Peyer's patch (tissue), 4 donors: ENCODE measurements at places on chromosomes 1 and 21. TPM values are rescaled to one million over a fixed set of nuclear protein-coding genes. Genes with fewer than 3 reads are reported as not detected.
A peak's percentile ranks its signal among the peaks of the same experiment; 100 is the strongest.

The CD1B gene
- total RNA-seq = not detected

The VTCN1 gene
- total RNA-seq = not detected

The RGS8 gene
- not detected for total RNA-seq

The IFI44L gene
- 0.38 TPM for total RNA-seq

The PCSK9 gene
- 11.2 TPM for total RNA-seq

The SIPA1L2 gene
- 50.4 TPM for total RNA-seq

The MSH4 gene
- not detected for total RNA-seq

The SEC16B gene
- total RNA-seq = 20.6 TPM

The MMEL1 gene
- 7.4 TPM for total RNA-seq

DNA sequence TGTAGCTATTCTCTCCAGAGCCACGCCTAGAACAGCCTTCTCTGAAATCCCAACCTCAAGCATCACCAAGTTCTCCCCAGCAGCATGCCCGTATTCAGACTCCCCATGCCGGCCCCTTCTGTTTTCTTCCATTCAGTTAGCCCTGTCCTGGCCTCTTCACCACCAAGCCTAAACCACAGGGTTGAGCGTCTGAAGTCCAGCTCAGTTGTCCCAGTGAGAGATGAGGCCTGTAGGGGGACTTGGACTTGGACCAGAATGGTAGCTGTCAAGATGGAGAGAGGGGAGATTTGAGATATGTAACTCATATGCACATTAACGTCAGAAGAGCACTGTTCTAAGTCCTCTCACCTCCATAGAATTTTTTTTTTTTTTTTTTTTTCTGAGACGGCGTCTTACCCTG is 5.5 kb upstream of the TMEM54 start:
- H3K4me1 ChIP-seq = no peaks in the 10 kb centered on the region
- H3K36me3 ChIP-seq = no peaks in the 10 kb centered on the region
- H3K4me3 ChIP-seq = no peak overlapping the region
- no peak for DNase-seq

DNA sequence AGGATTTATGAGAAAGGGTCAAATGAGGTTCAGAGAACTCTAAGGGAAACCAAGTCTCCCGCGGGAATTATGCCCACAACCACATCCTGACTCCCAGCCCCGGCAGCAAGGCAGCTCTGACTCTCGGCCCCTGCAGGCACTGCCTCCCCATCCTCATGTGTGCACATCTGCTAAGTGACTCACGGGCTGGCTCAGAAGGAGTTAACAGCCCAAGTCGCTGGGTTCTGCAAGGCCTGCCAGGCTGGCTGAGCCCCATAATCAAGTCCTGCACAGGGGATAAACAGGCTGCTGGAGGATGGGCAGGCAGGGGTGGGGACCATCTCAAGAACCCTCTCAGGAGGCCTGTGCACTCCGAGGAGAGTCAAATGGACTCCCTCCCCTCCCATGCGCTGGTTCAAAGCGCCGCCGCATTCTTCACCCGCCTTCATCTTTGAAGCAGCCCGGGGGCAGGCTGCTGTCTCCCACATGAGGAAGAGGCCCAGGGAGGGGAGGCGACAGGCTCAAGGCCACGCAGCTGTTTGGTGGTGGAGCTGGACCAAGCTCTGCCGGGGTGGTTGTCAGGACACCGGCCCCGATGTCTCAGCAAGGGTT is 344.3 kb downstream of the MATN1 start:
- no peak for DNase-seq
- no peaks in the 10 kb centered on the region for H3K4me1 ChIP-seq
- H3K4me3 ChIP-seq = no peak overlapping the region
- H3K27me3 ChIP-seq = no peaks in the 10 kb centered on the region
- H3K27ac ChIP-seq = no peak overlapping the region

- peak; percentile 72 for DNase-seq
- no peaks in the 10 kb centered on the region for H3K27me3 ChIP-seq
- peak overlapping the region; percentile 90 for H3K27ac ChIP-seq
- H3K4me3 ChIP-seq = peak overlapping the region; percentile 92
- no peaks in the 10 kb centered on the region for H3K36me3 ChIP-seq
Measured at GRCh38 chr1:110210604-110211495, 736 bp downstream of the KCNC4 start.

DNA sequence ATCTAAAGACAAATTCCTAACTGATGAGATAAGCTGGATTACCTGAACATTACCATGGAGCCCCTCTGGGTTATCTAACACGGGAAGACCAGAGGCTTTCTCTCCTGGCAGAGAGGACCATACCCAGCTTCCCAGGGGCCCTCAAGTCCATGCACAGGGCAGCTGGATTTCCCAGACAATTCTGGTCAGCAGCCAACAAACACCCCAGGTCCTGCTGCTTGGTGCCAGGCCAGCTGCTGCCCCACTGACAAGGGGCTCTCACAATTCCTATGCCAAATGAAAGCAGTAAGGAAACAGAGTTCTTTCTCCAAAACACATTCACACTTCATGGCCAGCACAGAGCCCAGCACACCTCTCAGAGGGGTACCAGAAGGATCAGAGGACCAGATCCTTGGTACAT is 114.2 kb downstream of the HLCS start:
- H3K27ac ChIP-seq = no peak overlapping the region
- H3K36me3 ChIP-seq = no peaks in the 10 kb centered on the region
- no peaks in the 10 kb centered on the region for H3K4me1 ChIP-seq
- no peak for DNase-seq

GRCh38 chr1:55712148-55712547 is 497.0 kb upstream of the USP24 start:
- no peaks in the 10 kb centered on the region for H3K27me3 ChIP-seq
- DNase-seq = no peak
- no peaks in the 10 kb centered on the region for H3K36me3 ChIP-seq

- H3K27me3 ChIP-seq = no peaks in the 10 kb centered on the region
- no peaks in the 10 kb centered on the region for H3K36me3 ChIP-seq
- no peak for DNase-seq
- H3K4me3 ChIP-seq = no peak overlapping the region
Measured at GRCh38 chr1:183197762-183198161, 11.7 kb downstream of the LAMC2 start.

DNA sequence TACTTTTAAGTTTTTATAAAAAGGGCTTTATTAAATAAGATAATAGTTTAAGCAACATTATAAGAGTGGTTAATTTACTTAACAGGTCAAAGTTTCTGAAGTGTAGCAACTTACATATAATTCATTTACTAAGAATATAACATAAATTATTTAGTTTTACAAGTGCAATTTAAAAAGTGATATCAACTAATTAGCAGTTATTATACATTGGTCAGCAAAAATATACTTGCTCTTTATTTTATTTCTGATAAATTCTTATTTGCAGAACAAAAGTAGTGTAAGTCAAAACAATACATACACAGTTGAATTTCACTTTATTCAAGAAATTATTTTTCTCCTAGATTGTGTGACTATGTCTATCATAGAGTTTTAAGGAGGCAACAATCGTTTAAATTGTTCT is 215.6 kb downstream of the SPATA17 start:
- H3K27ac ChIP-seq = no peak overlapping the region
- H3K36me3 ChIP-seq = no peaks in the 10 kb centered on the region
- no peak overlapping the region for H3K4me3 ChIP-seq
- no peaks in the 10 kb centered on the region for H3K27me3 ChIP-seq

- H3K27me3 ChIP-seq = no peaks in the 10 kb centered on the region
- DNase-seq = no peak
- H3K36me3 ChIP-seq = no peaks in the 10 kb centered on the region
- H3K27ac ChIP-seq = peak overlapping the region; percentile 71
- no peak overlapping the region for H3K4me3 ChIP-seq
Measured at GRCh38 chr1:246680696-246681130, 43.5 kb upstream of the SCCPDH start.

DNA sequence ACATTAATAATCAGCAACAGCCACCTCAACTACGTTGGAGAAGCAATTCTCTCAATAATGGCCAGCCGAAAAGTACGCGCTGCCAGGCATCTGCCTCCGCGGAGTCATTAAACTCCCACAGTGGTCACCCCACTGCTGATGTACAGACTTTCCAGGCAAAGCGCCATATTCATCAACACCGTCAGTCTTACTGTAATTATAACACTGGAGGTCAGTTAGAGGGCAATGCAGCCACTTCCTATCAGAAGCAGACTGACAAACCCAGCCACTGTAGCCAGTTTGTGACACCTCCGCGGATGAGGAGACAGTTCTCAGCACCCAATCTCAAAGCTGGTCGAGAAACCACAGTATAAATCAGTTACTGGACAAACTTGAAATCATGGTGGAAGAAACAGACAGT is 93.9 kb downstream of the KIF1B start:
- H3K36me3 ChIP-seq = no peaks in the 10 kb centered on the region
- no peaks in the 10 kb centered on the region for H3K27me3 ChIP-seq
- DNase-seq = no peak
- H3K4me1 ChIP-seq = no peaks in the 10 kb centered on the region

- no peak overlapping the region for H3K27ac ChIP-seq
- no peak overlapping the region for H3K4me3 ChIP-seq
- H3K4me1 ChIP-seq = peaks cover 3% of the 10 kb centered on the region
Measured at GRCh38 chr1:84889437-84889836, 3.6 kb downstream of the LPAR3 start.

DNA sequence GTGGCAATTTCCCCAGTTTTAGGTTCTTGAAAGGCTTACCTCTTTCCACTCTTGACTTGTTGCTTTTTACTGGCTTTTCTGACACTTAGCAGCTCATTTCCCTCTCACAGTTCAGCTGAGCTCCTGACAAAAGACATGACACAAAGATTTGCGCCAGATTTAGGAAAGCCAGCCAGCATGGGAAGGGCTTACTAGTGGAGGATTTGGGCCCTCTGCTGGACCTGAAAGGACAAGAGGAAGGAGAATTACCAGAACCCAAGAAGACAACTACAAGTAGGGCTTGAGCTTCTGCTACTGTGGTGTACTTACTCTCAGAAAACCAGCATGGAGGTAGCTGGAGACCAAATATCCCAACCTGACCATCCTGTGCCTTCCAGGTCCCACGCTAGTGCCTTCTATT is 784.5 kb downstream of the BRINP3 start:
- no peaks in the 10 kb centered on the region for H3K4me1 ChIP-seq
- DNase-seq = no peak
- no peaks in the 10 kb centered on the region for H3K36me3 ChIP-seq

DNA sequence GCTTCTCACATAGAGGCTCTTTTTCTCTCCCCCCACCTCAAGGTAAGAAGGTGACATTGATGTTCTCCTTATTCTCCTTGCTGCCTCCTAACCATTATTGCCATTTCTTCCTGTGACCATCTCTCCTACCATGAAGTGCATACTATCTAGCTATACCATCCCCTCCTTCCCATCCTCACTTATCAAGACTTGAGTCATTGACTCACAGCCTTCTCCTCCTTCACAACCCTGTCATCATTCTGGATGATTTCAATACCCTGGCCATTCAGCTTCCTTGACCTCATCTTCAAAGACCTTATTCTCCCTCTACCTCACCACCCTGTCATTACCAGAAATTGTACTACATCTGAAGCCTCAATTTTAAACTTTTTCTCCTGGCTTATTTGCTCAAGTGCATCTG is 10.9 kb upstream of the HIPK1 start:
- no peak overlapping the region for H3K4me3 ChIP-seq
- H3K36me3 ChIP-seq = no peaks in the 10 kb centered on the region
- no peaks in the 10 kb centered on the region for H3K4me1 ChIP-seq
- no peak for DNase-seq

- no peaks in the 10 kb centered on the region for H3K36me3 ChIP-seq
- H3K4me1 ChIP-seq = no peaks in the 10 kb centered on the region
- no peak overlapping the region for H3K27ac ChIP-seq
- DNase-seq = no peak
- no peaks in the 10 kb centered on the region for H3K27me3 ChIP-seq
Measured at GRCh38 chr1:61842863-61843514, 100.7 kb downstream of the PATJ start.

- no peaks in the 10 kb centered on the region for H3K36me3 ChIP-seq
- no peaks in the 10 kb centered on the region for H3K4me1 ChIP-seq
- no peak overlapping the region for H3K27ac ChIP-seq
- no peak for DNase-seq
Measured at GRCh38 chr1:246309247-246309884, 197.7 kb downstream of the SMYD3 start.

- H3K36me3 ChIP-seq = no peaks in the 10 kb centered on the region
- H3K4me3 ChIP-seq = no peak overlapping the region
- H3K27me3 ChIP-seq = no peaks in the 10 kb centered on the region
- H3K27ac ChIP-seq = no peak overlapping the region
- H3K4me1 ChIP-seq = no peaks in the 10 kb centered on the region
Measured at GRCh38 chr1:77040826-77041225, 173.5 kb downstream of the ST6GALNAC5 start.

GRCh38 chr1:50490640-50491039 is 67.4 kb upstream of the DMRTA2 start:
- H3K4me1 ChIP-seq = no peaks in the 10 kb centered on the region
- no peaks in the 10 kb centered on the region for H3K27me3 ChIP-seq
- H3K36me3 ChIP-seq = peaks cover 21% of the 10 kb centered on the region
- H3K4me3 ChIP-seq = no peak overlapping the region
- no peak overlapping the region for H3K27ac ChIP-seq

GRCh38 chr1:236524142-236524894 is 536 bp downstream of the LGALS8 start:
- peak overlapping the region; percentile 89 for H3K27ac ChIP-seq
- no peaks in the 10 kb centered on the region for H3K36me3 ChIP-seq
- peak; percentile 74 for DNase-seq
- H3K27me3 ChIP-seq = no peaks in the 10 kb centered on the region
- H3K4me3 ChIP-seq = peak overlapping the region; percentile 69

DNA sequence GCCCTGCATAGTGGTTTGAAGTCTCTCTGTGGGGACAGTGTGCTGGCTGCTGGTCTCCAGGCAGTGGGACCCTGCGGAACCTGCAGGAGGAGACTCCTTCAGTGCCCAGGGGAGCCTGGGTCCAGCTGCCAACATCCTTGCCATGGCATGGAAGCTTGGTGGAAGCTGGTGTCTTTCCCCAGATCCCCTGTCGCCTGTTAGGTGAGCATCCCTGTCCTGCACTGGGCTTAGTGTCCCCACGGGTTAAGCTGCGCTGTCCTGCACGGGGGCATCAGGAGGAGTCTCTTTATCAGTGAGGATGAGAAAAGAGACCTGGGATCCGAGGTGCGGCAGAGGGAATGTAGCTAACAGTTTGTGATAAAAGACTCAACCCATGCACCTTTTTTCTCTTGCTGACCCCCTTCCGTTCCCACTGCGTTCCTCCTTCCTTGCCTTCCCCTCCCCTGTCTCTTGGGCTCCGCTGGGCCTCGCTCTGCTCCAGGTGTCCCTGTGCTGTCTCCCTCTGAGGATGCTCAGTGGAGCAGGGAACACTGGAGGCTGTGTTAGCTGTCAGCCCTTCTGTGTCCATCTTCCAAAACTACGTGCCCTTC is 59.3 kb downstream of the SLC37A1 start:
- DNase-seq = peak; percentile 31
- H3K36me3 ChIP-seq = no peaks in the 10 kb centered on the region
- no peak overlapping the region for H3K4me3 ChIP-seq
- no peaks in the 10 kb centered on the region for H3K4me1 ChIP-seq
